Thoracic aorta (tissue), 2 donors: ENCODE measurements at places on chromosomes 12 and 14. TPM values are rescaled to one million over a fixed set of nuclear protein-coding genes. Genes with fewer than 3 reads are reported as not detected.

DNA sequence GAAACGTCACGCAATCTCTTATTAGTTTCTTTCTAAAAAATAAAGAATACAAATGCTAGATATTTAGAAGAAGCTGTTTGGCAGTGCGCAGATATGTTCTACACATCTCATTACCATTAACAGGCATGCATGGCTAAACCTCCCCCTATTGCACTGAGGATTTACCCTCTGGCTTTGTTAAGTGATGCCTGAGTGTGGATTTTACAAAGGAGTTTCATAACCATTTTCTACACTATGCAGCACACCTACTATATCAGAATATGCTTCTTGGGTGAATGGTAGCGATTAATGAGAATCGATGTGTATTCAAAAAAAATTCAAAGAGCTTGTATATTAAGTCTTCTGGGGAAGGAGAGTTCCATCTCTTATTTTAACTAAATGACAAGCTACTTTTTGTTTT, 1.1 kb upstream of the RMST start:
- no peak for DNase-seq

Gene DEGS2
- total RNA-seq = 0.28 TPM

- peak; percentile 63 for DNase-seq
Measured at GRCh38 chr12:6827437-6827911, 733 bp upstream of the P3H3 start.

Gene SCN8A
- total RNA-seq = 0.54 TPM

Gene CAPZA3
- total RNA-seq = not detected

- no peak for DNase-seq
Measured at GRCh38 chr12:63826006-63826585, 18.4 kb upstream of the SRGAP1 start.

DNA sequence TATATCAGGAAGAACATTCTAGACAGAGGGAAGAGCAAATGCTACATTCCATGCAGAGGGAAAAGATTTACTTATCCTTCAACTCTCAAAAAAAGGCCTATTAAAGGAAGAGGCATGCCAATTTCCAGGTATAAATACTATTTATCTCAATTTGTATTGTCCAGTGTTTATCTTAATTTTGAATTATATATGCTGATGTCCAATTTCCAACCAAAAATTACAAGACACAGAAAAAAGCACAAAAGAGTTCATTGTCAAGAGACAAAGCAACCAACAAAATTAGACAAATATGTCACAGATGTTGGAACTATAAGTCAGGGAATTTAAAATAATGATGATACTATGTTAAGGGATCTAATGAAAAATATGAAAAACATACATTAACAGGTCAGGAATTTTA, 286.6 kb upstream of the SFSWAP start:
- no peak for DNase-seq

- DNase-seq = no peak
Measured at GRCh38 chr12:122182887-122183587, at the start of gene LRRC43. Gene LRRC43, plus strand, starts transcription at chr12:122183123. Its CDS starts 22 bp downstream, at chr12:122183145.

Gene LARP4
- 73.5 TPM for total RNA-seq

Gene TEX52
- total RNA-seq = not detected

Gene DNAJC22
- 0.68 TPM for total RNA-seq

- DNase-seq = no peak
Measured at GRCh38 chr12:73421832-73422231, 1115.8 kb upstream of the ATXN7L3B start.

GRCh38 chr12:20199780-20200179, 168.6 kb upstream of the PDE3A start:
- no peak for DNase-seq

DNA sequence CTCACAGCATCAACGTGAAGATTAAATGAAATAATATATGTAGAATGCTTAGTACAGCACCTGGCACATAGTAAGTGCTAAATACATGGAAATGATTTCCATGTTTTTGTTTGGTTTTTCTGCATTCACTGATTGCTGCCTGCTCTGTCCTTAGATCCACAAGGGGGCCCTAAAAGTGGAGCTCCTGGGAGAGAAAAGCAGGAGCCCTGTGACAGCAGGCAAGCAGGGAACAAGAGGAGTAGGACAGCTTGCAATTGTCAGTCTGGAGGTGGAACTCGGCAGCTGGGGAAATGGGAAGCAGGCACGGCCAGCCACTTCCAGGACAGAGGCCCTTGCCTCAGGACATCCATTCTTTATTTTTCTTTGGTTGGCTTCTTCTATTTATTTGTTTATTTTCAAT, 292.9 kb downstream of the BMP4 start:
- DNase-seq = no peak

DNA sequence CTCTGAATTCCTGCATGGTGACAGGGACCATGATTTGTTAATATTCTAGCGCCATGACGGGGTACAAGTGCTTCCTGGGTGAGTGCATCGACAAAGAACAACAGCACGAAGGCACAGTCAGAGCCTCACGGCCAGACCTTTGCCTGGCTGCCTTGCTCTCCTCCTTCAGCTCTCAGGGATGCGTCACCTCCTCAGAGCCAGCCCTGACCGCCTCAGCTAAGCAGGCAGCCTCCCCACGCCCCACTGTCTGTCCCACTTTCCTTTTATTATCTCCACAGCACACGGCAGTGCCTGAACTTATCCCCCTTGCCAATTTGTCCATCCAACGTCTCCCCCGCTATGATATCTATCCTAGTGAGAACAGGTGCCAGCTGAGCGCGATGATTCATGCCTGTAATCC, 16.5 kb upstream of the FZD10 start:
- DNase-seq = no peak

DNA sequence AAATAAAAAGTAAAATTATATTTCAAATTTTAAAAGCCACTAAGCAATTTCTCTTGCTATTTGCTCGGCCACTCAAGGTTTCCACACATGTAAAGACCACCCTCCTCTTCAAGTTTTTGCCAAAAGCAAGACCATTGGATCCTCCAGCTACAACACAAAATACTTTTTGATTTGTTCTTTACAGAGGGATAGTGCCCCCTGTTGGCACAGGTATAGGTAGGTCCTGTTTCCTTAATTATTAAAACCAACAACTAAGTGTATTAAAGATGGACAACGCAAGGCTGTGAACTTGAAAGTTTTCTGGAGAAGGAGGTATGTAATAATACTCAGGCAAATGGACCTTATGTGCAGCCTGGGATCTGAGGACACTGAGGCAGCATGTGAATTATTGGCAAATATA, 23.8 kb downstream of the ATP6V1D start:
- no peak for DNase-seq

Gene SLC6A13
- not detected for total RNA-seq

DNA sequence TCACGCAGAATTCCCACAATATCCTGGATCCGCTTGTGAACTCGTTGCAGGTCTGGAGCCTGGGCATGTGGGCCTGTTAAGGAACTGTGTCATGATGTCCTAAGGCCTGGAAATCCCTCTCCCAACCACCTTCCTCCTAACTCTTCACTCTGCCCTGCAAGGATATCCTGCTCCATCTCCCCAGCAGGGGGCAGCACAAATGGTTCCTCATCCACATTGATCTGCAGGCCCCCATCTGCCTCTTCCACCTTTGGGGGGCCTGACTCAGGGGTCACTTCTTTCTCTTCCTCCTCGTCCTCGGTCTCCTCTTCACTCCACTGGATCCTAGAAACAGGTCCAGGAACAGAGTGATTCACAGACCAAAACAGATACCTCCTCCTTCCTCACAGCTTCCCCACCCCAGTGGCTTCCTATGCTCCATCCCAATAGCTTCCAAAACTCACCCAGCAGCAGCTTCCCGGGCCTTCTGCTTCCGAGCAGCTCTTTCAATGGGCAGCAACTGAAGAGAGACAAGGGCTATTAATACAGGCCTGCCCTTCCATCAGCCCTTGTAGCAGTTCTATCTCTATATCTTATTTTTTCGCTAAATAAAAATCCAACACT, 4.5 kb downstream of the NOP2 start:
- DNase-seq = no peak

- no peak for DNase-seq
Measured at GRCh38 chr12:62516927-62517326, 50.3 kb downstream of the MON2 start.

GRCh38 chr12:45518291-45519235, 210.9 kb upstream of the ARID2 start:
- no peak for DNase-seq

Gene IQSEC3
- total RNA-seq = 1.3 TPM

Gene KRT72
- total RNA-seq = not detected

DNA sequence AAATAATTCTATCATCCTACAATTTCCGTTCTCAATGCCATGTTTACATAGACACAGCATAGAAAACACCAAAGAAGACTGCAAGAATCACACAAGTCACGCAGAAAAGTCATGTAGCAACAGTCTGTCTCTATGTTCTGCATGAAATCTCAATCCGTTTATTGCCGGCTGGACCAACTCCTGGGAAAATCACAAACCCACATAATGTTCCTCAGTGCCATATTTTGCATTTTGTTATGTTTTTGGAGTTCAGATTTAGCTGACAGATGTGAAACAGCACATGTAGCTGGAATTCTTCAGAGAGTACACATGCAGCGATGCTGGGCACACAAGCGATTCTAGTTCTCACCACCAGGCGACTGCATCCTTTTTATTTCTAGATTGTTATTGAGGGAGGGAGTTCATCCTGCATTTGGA, 193.1 kb downstream of the APAF1 start:
- DNase-seq = no peak

GRCh38 chr14:44766285-44766684, 195.5 kb downstream of the KLHL28 start:
- no peak for DNase-seq

DNA sequence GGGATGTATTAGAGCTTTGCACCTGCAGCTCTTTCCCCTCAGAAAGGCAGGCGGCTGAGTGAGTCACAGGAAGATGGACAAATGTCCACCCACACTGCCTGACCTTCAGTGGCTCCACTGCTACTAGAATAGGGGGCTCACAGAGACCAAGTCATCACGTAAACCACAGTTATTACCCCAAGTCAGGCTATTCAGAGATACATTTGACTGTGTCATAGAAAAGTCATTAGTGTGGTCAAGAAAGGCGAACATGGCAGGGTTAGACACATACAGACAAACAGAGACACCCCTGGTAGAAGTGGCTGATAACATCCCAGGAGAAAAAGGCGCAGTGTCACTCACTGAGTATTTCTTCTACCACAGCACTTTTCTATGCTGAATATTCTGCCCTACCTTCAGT, 36.0 kb downstream of the GCH1 start:
- DNase-seq = no peak

GRCh38 chr12:19575337-19576243, 136.3 kb downstream of the AEBP2 start:
- no peak for DNase-seq

Gene HAL
- 1.6 TPM for total RNA-seq

Gene BEGAIN
- total RNA-seq = 0.27 TPM

Gene TPH2
- total RNA-seq = not detected

Gene TEDC1
- 42.1 TPM for total RNA-seq

GRCh38 chr12:132363661-132364347, 34.4 kb upstream of the GALNT9 start:
- no peak for DNase-seq

DNA sequence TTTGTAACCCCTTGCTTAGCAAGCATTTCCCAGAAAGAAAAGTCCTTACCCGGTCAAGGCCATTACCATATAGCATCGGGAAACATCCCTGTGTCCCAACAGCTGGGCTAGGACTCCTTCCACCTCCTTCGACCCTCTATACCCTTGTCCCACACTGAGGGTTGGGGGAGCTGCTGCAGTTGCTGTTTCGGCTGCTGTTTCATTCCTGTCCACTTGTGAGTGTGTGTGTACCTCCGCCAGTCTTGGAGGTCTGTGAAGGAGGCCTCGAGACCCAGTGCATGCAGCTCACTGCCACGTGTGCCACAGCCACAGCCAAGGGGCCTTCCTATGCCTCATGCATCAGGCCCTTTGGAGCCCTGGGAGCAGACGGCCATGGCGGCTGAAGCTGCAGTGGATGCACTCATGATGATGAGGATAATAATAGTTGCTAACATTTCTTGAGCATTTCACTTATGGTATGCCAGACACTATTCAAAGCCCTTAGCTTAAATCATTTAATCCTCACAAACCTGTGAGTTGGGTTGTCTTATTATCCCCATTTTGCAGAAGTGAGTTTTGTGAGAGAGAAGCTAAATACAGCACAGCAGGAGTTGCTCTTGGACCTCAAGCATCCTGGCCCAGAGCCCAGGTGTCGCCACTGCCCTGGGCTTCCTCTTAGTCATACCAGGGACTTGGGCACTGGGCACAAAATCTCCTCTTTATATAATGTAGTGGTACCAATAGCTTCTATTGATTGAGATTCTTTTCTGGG, 156.5 kb downstream of the PRKCH start:
- no peak for DNase-seq

Gene LTBP2
- 973 TPM for total RNA-seq

GRCh38 chr12:81378601-81379285, 300.9 kb downstream of the ACSS3 start:
- no peak for DNase-seq

- no peak for DNase-seq
Measured at GRCh38 chr12:66692170-66692569, 13.3 kb upstream of the GRIP1 start.

DNA sequence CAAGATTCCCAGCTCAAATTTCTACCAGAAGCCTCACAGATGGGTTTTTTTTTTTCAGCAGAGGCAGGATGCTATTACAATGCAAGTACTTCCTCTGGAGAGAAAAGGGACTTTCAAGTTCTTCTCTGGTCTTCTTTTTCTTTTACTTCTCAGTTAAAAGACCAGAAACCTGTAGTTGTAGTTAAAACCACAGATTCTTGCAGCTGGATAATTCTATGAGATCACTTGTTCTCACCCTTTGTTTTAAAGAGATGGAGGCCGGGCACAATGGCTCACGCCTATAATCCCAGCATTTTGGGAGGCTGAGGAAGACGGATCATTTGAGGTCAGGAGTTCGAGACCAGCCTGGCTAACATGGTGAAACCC, 47.6 kb upstream of the OVCH1 start:
- DNase-seq = no peak

DNA sequence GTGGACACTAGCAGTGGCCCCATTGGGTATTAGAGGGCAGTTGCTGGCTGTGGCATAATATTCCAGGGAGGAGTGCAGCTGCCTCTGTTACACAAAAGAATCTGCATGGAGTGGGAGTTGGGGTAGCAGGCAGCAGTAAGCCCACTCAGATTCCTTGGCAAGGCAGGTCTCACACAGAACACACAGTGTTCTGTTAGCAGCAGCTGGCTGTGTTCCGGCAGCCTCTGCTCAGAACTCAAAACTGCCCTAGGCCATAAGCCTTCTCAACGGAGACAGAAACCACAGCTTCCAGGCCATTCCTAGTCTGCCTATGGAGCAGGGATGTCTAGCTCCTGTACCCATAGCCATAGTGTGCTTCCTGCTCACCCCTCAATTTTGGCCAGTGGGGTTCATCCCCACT, 1085.4 kb downstream of the SLC6A15 start:
- no peak for DNase-seq
